ENCODE measurements at places on chromosomes 5 and 9.

DNA sequence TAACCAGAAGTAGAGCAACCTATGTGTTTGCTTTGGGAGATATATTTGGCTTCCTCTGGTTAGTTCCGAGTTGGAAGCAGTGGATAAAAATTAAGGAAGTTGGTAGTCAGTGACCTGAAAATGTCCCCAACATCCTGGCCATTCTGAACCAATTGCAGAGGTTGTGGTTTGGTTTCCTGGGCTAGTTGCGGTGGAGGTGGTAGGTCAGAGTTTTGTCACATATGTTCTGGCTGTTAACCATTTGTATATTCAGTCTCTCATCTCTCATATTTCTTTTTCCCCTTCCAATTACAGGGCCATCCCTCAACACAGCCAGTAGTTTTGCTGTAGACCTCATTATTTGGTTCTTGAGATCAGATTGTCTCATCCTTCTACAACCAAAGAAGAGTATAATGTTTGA, 1026.9 kb downstream of the PTPRD start:
- no peak for DNase-seq

GRCh38 chr5:167608390-167609272, 682.8 kb upstream of the WWC1 start:
- no peak for DNase-seq

DNA sequence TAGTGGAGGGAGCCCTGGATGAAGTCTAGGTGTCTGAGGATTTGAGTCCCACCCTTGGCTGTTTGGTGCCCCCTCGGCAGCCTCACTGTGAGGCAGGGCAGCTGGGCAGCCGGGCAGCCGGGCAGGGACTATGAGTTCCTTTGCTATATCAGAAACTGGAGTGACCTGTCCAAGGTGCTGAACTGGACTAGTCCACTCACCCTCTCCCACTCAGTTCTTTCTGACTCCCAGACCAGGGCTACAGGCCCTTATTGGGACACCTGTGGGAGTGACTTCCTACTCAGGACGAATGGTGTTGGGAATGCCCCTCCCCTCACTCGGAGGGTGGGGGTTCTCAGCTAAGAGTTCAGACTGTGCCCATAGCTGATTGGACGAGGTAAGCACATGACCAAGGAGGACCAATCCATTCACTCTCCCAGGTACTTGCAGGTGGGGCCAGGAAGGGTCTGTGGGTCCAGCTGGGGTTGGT, 34.1 kb upstream of the RAPGEF1 start:
- peak; percentile 45 for DNase-seq

- DNase-seq = no peak
These were observed 95.3 kb upstream of the CCDC112 start for GRCh38 chr5:115391780-115392179.

DNA sequence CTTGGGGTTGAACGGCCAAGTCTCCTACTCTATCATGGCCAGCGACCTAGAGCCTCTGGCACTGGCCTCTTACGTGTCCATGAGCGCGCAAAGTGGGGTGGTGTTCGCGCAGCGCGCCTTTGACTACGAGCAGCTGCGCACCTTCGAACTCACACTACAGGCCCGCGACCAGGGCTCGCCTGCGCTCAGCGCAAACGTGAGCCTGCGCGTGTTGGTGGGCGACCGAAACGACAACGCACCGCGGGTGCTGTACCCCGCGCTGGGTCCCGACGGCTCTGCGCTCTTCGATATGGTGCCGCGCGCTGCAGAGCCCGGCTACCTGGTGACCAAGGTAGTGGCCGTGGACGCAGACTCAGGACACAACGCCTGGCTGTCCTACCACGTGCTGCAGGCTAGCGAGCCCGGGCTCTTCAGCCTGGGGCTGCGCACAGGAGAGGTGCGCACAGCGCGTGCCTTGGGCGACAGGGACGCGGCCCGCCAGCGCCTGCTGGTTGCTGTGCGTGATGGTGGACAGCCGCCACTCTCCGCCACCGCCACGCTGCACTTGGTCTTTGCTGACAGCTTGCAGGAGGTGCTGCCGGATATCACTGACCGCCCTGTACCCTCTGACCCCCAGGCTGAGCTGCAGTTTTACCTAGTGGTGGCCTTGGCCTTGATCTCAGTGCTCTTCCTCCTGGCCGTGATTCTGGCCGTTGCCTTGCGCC, 2.0 kb downstream of the PCDHGB5 start:
- DNase-seq = no peak

DNA sequence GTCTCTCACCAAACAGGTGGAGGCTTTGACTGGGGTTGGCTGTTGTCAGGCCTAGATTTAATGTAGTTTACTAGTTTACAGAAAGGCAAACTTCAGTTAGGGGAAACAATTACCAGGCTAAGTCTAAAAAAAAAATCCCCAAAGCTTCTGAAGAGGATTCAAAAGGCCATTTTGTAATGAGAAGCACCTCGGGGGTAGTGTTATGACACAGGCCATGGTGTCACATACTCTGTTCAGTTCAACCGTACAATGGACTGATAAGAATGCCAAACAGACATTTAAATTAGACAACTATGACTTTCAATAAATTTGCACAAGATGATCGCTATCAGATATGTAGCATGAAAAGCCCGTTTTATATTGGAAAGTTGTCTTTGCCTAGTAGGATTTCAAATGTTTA, 120.1 kb upstream of the PCA3 start:
- no peak for DNase-seq

DNA sequence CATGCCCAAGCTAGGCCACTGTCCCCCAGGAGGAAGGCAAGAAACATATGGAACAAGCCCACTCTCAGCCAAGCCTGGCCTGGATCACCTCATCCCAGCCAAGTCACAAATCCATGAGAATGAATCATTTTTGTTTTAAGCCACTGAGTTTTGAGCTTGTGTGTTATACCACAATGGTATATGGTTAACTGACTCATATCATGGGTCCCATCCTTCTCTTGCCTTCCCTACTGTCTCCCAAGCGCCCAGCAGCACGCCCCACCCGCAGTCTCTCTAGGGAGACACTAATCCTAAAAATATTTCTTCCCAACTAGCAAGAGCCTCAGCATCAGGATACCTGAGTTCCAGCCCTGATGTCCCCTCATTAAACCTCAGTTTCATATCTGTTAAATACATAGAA, 248.1 kb downstream of the CDK5RAP2 start:
- DNase-seq = peak; percentile 62

DNA sequence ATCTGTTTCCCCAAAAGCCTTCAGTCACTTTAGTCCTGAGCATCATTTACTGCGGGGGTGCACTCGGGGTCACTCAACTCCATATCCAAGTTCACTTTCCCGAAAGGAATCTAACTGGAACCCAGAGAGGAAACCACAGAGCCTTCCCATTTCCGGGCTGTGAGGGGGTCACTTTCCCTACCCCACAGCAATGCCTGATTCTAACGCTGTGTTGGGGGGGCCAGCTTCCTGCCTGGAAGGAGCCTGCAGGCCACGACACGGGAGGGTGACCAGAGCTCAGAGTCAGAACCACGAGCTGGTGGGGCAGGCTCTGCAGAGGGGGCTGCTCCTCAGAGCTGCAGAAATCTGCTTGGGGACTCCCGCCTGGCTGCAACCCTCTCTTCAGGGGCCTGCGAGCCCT, 20.3 kb downstream of the BRD9 start:
- DNase-seq = no peak

GRCh38 chr5:115289104-115289503, 7.3 kb downstream of the CCDC112 start:
- DNase-seq = no peak

DNA sequence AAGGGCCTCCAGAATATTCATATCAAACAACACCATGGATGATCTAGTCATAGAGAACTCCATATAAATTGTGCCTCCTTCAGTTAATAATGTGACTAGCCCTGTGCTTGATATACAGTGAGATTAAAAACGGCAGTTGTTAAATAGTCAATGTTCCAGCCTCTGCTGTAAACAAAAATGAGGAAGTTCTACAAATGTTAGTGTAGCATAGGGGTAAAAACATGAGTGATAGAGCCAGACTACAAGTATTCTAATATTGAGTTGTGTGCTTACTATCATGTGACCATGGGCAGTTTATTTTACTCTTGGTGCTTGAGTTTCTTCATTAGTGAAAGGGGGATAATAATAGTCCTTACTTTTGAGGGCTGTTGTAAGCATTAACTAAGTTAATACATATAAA, 43.3 kb upstream of the SLCO6A1 start:
- no peak for DNase-seq

DNA sequence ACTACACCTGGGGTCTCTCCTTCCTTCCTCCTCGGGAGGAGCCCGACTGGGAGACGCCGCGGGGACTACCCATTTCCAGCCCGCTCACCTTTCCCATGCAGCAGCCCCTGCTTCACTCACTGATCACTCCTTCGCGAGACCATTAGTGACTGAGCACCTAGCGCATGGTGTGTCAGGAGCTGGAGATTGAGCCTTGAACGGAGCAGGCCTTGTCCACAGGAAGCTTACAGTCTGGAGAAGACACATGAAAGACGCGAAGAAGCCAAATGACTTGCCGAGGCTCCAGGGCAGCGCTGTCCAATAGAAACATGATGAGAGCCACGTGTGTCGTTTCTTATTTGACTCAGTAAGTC, 283 bp upstream of the CFAP90 start:
- DNase-seq = no peak

GRCh38 chr5:140563596-140563995, 802 bp downstream of the APBB3 start:
- no peak for DNase-seq

GRCh38 chr5:40365342-40366330, 314.1 kb upstream of the PTGER4 start:
- no peak for DNase-seq

Data from renal cortical epithelial cell (primary cell).